ENCODE measurements at places on chromosomes 7 and 10.

GRCh38 chr7:80028717-80029116 is 105.9 kb upstream of the GNAI1 start:
- no peak for DNase-seq

DNA sequence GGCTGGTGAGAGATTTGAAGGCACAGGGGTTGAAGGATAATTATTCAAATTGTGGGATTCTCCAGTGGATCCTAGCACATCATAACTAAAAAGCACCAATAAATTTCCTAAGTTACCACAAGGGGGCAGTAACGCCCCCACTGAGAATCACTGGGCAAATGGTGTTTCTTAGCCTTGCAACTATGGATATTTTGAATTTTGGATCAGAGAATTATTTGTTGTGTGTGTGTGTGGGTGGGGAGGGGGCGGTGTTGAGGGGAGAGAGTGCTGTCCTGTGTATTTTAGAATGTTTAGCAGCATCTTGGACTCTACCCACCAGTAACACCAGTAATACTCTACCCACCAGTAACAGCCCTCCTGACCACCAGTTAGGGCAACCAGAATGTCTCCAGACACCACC is 63.3 kb upstream of the PRKG1 start:
- no peak for DNase-seq

GRCh38 chr10:47370878-47371277 is 13.2 kb downstream of the ZNF488 start:
- no peak for DNase-seq

- DNase-seq = no peak
Observed at GRCh38 chr7:117231047-117231359, 91.9 kb downstream of the WNT2 start.

DNA sequence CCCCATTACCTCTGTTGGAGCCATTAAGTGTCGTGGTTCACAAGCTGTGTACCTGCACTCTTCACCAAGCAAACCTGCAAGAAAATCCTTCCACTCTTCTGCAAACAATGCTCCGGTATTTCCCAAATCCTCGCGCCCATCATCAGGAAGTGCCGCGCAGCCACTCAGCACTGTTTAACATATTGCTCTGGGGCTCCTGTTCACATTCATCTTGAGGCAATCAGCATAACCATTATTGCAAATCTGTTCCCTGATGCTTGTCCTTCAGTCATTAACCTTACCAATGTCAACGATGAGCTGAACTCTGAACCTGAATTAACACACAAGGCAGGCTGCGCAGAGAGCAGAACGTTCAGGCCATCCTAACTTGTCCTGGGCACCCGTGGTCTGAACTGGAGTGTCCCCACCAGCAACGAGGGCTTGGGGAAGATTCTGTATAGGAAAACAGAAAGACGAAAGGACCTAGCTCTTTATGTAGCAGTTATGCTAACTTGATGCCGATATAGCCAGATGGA is 751.4 kb upstream of the AUTS2 start:
- DNase-seq = no peak

- no peak for DNase-seq
Observed at GRCh38 chr10:123455861-123456260, 210.3 kb upstream of the GPR26 start.

DNA sequence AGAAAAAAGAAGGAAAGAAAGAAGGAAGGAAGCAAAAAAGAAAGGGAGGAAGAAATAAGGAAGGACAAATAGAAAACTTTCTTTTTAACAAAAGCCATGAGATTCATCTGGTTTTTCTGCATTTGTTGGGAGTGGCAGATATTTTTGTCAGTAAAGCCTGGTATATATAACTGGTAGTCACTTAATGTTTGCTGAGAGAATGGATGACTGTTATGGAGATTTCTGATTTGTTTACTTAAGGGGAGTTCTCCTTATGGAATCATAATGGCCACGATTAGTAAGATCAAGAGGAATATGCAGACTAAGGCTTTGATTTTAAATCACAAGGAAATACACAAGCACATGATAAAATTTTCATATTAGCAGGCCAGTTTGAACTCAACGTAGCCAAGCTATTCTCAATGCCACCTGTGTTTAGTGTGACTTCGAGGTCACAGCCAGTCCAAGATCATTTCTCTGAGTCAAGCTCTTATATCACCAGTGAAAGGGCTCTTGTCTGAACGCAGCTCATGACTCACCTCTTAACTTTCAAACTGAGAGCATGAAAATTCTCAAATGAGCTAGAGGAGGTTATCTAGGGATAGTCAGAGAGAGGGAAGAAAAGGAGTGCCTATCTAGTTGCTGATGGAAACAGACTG is 445.1 kb upstream of the ZMIZ1 start:
- DNase-seq = no peak

- DNase-seq = no peak
Observed at GRCh38 chr10:11004144-11005077, 13.3 kb upstream of the CELF2 start.

DNA sequence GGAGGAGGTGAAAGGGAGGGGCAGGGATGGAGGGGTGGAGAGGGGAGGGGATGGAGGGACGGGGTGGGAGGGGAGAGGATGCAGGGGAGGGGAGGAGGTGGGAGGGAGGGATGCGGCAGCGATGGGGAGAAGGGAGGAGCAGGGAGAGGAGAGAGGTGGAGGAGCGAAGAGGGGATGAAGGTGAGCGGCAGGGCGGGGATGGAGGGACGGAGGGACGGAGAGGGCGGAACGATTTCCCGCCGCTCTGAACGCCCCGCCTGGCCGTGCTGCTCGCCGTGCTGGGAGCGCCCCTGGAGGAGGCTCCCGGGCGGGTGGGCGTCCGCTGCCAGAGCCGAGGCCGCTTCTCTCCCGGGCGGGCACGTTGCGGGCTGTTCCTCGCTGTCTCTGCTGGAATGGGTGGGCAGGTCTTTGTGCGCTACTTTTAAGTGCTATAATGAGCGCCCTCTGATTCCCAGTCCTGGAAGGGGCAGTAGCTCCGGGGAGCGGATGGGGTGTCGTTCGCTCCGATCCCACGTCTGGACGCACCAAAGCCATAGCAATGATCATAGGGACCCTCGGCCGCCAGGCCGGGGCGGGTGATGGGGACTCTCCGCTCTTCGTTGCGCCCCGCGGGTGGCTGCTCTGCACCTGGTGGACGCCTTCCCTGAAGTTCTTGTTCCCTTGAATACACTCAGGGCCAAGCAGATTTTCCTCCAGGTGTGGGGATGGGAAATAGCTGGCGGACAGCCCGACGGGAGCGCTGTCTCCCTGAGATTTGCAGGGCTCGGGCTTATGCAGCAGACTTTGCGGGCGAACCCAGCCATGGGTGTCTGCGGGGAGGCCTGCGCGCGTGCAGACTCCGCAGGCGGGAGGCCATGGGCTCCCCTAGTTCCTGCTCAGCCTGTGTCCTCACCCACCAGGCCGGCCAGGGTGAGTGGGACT is 81.1 kb upstream of the CPXM2 start:
- no peak for DNase-seq

GRCh38 chr7:1021366-1021765 is 23.0 kb upstream of the GPR146 start:
- DNase-seq = no peak

- no peak for DNase-seq
Observed at GRCh38 chr7:151367284-151367683, 25.7 kb downstream of the NUB1 start.

DNA sequence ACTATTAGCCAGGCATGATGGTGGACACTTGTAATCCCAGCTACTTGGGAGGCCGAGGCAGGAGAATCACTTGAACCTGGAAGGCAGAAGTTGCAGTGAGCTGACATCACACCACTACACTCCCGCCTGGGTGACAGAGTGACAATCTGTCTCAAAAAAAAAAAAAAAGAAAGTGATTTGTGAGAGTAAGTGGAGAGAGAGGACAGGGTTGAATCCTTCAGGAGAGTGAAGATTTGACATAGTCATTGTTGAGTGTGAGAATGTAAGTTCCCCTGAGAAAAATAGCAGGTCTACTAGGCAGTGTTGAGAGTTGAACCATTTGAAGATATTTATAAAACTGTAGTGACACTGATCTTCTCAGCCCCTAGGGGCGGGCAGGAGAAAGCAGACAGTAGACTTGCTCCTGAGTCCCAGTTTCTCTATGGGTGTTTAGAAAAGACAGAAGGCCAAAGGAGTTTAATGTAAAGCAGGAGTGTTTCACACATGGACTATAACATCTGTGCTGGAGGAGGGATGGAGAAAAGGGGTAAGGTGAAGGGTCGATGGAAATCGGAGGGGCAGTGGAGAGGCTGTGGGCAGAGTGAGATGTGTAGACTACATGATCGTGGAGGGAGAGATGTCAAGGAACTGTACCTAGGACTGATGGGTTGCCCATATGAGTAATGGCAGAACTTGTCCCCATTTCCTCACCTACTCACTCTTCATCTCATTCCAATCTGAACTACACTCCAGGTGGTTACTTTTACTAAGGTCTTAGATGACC is 13.7 kb upstream of the LAMB4 start:
- no peak for DNase-seq

DNA sequence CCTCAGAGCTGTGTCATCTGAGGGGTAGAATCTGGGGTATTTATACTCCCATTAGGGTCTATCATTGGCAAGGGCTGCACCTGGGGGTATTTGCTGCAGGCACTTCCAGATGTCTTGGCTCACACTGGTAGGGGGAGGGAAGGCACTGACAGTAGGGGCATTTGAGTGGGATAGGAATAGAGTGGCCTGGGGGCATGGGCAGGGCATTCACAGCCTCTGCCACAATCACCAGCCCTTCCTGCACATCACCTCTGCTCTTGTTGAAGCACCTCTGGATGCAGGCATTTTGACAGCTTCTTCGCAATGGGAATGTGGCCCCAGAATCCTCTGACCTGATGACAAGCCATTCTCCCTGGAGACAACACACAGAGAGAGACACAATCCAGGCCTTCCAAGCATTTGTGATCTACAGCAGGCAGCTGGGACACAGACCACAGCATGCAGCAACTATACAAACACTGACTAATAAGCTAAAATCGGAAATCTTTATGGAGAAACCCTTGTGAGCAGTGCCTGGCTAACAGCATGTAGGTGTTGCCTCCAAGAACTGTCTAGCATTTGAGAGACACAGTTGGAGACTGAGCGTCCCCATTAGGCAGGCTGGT is 178.5 kb downstream of the KCNMA1 start:
- DNase-seq = no peak

GRCh38 chr7:159201722-159202330 is 57.2 kb upstream of the VIPR2 start:
- no peak for DNase-seq

GRCh38 chr7:14055813-14056212 is 66.3 kb upstream of the ETV1 start:
- no peak for DNase-seq

DNA sequence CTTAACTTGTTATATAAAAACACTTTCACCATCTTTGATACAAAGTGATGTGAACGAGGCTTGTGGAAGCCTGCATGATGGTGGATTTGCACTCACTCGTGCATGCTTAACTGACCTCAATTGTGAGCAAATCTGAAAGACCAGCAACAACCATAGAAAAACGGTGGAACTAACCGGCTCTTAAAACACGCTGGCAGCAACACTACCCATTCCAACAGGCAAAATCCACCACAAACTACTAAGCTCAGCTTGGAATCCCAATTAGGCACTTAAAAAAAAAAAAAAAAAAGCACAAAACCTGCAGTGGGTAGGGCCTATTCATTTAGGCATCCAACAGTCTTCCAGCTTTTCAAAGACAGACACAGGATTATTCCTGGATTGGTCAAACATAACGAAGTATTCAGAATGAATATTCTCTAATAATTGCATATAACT is 1.8 kb downstream of the GDI2 start:
- no peak for DNase-seq

GRCh38 chr10:109417803-109418202 is 505.5 kb downstream of the XPNPEP1 start:
- DNase-seq = no peak

DNA sequence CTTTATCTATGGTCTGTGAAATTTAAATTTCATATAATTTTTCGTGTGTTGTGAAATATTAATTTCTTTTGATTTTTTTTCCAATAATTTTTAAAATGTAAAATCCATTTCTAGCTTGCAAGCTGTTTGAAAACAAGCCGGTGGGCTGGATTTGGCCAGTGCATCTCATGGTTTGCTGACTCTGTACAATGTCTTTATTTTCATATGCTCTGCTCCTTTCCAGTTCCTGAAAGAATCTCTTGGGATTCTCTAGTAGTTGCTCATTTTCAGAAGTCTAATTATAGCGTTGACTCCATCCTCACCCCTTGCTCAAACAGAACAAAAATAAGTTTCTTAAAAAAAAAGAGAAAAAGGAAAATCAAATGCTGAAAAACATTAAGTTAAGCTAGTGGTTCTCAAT is 21.4 kb downstream of the UBN2 start:
- no peak for DNase-seq

DNA sequence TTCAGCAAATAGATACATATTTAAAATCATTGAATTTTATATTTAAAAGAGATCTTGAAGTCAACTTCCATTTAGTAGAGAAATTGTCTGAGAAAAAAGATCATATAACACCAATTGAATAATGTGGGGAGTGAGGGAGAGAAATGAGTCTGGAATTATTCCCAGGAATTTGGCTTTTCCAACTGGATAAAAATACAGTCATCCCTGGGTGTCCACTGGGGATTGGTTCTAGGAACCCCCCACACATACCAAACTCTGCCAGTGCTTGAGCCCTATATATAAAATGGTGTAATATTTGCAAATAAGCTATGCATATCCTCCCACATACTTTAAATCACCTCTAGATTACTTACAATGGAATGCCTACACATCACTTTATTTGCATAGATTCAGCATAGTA is 162.8 kb upstream of the SEMA3C start:
- no peak for DNase-seq

- DNase-seq = no peak
Observed at GRCh38 chr10:7610651-7611389, 55.9 kb downstream of the ITIH5 start.

- DNase-seq = no peak
Observed at GRCh38 chr7:84336766-84337165, 142.2 kb upstream of the SEMA3A start.

DNA sequence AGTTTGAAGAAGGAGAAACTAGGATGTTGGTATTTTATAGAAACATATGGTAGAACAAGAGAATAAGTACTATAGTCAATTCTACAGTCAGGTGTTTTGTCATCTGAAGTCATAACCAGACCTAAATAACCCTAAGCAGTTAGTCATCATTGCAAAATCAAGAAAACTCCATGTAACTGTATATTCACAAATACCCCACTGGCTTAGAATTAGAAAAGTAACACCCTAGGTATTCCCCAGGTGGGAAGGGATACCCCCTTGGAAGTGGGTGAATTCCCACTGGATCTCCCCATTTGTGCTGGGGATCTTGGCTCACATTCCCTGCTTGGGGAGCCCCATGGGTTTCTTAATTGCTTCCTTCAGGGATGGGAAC is 45.9 kb upstream of the ITGB8 start:
- DNase-seq = no peak

- no peak for DNase-seq
Observed at GRCh38 chr10:58544135-58544534, 31.5 kb downstream of the BICC1 start.

Data from NCI-H2107 (cell line).